ENCODE measurements at places on chromosomes 2 and 18.

GRCh38 chr2:46066601-46067000 is 230.6 kb upstream of the EPAS1 start:
- no peak for DNase-seq

- DNase-seq, result no peak
These were observed 804.5 kb downstream of the TDRD15 start for GRCh38 chr2:21928292-21928691.

DNA sequence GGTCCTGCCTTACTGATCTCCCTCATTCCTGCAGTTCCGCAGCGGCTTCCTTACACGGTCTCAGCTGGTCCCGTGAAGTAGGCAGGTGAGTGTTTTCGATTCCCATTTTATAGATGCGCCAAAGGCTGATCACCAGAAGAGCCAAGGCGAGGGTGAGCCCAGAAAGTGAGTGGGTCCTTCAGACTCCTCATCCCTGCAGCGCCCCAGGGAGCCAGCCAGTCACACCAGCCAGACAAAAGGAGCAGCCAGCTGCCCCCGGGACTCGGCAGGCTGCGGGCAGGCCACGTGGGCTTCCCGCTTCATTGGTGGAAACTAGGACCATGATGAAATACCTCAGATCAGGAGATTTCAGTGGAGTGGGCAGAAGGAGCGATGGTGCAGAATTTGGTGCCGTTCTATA is 85.9 kb downstream of the SMAD7 start:
- DNase-seq, result no peak

GRCh38 chr2:195257979-195258378 is 399.0 kb upstream of the SLC39A10 start:
- DNase-seq, result no peak

DNA sequence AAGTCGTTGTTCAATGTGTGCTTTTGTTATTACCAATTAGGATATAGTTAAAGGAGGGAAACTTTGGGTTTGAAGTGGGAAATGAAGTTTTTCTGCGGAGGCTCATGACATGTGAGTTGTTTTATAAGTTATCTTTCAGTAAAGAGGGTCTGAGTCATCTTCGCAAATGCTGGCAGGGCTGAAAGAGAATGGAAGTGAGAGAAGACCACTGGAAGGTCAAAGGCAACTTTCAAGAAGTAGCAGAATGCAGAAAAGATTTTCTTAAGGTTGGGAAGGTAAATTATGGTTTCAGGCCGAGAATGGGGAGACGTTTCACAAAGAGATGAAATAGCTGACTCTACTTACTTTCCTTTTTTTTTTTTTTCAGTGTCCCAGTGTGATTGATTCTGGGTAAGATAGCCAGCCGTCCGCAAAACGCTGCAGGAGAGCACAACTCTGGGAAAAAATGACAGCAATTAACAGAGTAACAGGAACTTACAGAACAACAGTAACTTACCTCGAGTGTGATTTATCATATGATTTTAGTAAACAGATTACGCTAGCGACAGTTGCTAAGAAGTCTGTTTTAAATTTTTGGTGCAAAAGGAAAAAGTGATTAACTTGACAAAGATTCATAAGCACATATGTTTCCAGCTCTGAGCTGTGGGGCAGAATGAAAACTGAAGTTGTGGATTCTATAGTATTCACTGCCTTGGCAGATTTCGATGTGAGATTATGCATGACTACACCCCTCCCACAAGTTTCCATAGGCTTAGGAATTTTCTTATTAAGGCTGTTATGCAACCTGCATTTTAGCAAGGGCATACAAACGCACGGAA is 46.8 kb upstream of the ACTR3 start:
- DNase-seq, result no peak

GRCh38 chr2:25894135-25894830 is 16.0 kb upstream of the ASXL2 start:
- no peak for DNase-seq

All from H54 (cell line).